ENCODE measurements at places on chromosomes 5 and 9. TPM values are rescaled to one million over a fixed set of nuclear protein-coding genes. Genes with fewer than 3 reads are reported as not detected.
A peak's percentile ranks its signal among the peaks of the same experiment; 100 is the strongest.

DNA sequence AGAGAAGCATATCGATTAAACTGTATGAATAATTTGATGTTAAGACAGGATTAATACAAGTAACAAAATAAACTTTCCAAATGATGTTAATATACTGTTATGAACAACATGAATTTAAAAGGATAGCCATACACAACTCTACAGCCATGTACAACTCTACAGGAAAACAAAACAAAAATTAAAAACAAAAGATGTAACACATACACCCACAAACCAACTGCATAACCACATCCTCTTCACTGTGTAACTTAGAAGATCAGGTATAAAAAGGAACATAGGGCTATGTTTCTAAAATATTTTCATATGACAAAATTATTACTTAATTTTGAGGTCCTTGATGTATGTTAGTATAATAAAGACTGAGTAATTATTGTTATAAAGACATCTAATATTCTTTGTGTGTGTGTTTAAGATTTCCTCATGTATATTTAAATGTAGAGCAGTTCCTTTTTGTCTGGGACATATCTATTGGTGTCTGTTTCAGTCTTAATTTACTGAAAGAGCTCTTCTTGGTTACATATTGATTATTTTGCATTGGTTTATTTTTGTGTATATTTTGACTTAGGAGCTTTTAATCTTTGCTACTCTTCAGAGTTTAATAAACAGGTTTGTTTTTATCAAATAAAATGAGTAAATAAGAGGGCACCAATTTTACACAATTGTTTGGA, 966.8 kb upstream of the CTNND2 start:
- DNase-seq = no peak

DNA sequence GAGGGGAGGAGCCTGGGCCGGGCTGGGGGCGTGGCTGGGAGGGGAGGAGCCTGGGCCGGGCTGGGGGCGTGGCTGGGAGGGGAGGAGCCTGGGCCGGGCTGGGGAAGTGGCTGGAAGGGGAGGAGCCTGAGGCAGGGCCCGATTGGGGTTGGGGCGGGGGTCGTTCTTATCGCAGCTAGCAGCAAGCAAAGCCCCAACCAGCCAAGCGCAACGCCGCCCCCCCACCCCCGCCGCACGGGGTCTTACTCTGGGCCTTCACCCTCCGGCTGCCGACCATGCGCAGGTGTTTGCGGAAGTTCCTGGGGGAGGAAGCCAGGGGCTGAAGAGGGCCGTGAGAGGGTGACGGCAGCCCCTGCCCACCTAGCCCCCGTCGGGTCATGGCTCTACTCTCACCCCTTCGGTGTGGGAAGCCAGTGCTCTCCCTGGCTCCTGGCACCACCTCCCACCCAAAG, 5.0 kb downstream of the NSMF start:
- no peak for DNase-seq

The MRPS30 gene
- polyA plus RNA-seq = 36.6 TPM

DNA sequence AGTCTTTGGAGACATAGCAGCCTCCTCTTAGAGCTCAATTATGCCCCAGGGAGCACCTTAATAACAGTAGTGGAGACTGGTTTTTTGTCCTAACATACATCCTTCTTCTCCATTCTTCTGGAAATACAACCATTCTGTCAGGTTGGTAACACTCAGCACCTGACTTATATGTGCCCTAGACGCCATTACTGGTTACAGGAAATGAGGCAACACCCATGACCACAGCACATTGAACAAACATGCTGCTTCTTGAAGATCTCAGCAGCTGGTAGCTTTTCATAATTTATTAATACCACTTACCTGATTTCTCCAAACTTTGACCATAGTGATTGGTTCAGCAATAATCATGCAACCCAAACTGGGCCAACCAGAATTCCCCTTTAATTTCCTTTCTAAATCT, 25.1 kb upstream of the TRPM3 start:
- no peak for DNase-seq

- peak; percentile 78 for DNase-seq
These were observed 4.3 kb upstream of the TRIO start for GRCh38 chr5:14138608-14139540.

DNA sequence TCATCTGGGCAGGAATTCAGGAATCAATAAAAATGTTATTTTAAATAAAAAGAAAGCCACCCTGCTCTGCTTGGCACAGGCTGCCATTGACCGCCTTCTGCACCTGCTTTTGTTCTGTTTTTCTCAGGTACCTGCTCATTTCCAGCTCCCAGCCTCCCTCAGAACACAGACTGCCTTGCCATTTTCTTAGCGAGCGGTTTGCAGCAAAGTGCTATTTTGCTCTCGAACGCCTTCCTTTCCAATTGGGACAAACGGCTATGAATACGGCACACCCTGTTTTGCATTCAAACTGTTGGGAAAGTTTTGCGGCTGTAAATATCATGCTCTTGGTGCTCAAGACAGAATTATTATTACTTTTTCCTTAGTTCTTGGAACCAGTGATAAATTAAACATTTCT, 25.1 kb upstream of the FCN1 start:
- DNase-seq = peak; percentile 68

DNA sequence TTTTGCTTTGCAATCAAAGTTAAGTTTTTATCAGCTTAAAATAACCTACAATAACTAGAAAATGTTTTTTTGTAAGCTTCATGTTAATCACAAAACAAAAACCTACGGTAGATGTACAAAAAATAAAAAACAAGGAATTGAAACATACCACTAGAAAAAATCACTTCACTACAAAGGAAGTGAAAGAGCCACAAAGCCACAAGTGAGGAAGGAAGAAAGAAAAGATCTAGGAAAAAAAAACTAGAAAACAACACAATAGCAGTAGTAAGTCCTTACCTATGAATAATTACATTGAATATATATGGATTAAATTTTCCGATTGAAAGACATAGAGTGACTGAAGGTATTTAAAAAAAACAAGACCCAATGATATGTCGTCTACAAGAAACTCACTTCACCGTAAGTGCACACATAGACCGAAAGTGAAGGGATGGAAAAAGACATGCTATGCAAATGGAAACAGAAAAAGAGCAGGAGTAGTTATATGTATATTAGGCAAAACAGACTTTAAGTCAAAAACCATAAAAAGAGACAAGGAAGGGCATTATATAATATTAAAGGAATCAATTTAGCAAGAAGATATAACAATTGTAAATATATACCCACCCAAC, 13.4 kb upstream of the ZDHHC21 start:
- DNase-seq = no peak

The ROPN1L gene
- 0.24 TPM for polyA plus RNA-seq

GRCh38 chr9:3856592-3856991, 330.8 kb upstream of the RFX3 start:
- no peak for DNase-seq

GRCh38 chr5:7246287-7246686, 149.7 kb upstream of the ADCY2 start:
- no peak for DNase-seq

The LRRC19 gene
- 0.10 TPM for polyA plus RNA-seq

DNA sequence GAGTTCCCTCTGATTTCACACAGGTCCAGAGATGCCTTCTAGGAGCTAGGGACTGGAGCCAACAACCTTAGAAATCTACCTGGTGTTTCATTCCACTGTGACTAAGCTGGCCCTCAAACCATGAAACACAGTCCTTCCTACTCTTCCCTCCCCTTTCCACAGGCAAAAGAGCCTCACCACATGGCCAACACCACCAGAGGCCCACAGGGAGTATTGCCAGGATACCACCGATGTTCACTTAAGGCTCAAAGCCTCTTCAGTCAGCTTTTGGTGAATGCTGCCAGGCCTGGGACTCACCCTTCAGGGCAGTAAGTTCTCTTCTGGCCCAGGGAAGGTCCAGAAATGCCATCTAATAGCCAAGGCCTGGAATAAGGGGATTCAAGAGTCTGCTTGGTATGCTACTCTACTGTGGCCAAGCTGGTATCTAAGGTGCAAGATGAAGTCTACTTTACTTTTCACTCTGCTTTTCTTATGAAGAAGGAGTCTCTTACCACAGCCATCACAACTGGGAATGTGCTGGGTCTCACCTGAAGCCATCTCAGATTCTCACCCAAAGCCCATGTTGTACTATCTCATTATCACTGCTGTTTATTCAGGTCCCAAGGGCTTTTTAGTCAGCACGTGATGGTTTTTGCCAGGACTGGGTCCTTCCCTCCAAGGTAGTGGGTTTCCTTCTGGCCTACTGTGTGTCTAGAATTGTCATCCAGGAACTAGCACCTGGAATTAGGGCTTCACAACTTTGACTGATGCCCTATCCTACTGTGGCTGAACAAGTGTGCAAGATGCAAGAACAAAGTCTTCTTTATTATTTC, 1018.4 kb downstream of the TAF11L14 start:
- no peak for DNase-seq

DNA sequence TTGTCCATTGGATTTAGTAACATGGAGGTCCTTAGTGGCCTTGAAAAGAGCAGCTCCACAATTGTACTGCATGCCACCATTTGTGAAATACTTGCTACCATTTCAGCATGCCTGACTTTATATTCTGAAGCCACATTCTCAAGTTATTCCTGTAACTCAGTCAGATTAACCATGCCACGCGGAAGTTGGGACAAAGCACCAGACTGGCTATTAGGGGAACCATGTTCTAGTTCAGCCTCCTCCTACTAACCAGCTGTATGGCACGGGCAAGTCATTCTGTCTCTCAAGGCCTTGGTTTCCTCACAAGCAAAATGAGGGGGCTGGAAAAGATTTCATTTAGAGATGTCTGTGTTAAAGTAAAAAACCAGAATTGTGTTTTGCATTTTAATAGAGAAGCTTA, 418.0 kb downstream of the PLK2 start:
- DNase-seq = no peak

DNA sequence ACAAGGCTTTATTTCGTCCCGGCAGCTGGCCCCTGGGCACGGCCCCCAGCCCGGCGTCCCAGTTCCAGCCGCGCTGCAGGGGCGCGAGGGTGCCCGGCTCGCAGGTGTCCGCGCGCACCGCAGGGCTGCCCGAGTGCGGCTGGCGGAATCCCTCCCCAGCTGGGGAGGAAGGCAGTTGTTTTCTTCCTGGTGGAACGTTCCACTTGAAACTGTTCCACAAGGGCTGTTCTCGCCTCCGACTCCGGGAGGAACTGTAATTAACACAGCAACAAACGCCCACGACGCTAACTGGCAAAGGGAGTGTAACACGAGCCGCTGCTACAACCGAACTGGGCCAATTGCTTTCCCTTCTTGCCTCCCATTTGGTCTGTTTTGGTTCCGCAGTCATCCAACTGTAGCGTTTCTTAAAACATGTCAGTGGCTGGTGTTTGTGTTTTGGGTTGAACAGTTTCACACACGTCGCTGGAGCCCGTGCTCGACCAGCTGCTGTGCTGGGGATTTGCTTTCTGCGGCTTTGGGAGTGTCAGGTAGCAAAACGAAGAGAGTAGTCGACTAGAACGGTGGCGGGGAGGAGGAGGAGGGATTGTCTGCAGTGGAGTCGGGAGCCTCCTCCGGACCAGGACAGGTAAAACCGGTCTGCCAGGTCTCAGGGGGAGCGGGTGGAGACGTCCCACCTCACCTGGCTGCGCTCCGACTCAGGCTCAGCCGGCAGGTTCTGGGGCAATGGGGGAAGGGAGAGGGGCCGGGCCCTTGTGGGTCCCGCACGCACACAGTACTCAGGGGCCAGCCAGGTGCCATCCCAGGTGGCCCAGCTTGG, 131.6 kb upstream of the NIPBL start:
- peak; percentile 80 for DNase-seq

The WNT8A gene
- polyA plus RNA-seq = not detected

All from muscle of leg (tissue), 16 donors.